ENCODE measurements at places on chromosomes 1 and 21. TPM values are rescaled to one million over a fixed set of nuclear protein-coding genes. Genes with fewer than 3 reads are reported as not detected.

Gene SPATA45
- total RNA-seq = not detected

Gene CD5L
- total RNA-seq = not detected

DNA sequence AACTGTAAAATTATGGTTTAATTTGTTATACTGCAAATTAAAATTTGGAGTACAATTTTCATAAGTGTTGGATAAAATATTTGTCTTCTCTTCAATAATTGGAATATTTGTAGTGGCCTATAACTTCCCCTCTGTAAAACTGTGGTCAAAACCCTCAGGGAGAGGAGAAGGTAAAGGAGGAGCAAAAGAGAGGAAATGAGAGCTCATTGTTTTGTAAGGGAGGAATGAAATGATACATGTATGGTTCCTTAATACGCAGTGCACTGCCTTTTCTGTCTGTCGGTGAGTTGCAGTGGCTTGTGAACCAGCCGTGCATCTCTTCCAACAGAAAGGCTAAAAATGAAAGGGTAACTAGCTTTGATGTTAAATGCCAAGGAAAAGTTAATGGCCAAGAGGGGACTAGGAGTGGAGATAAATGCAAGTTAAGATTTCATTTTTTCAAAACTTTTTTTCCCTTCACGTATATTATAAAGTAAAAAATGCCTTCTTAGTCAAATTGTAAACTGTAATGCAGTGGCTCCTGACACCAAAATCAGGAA, 26.4 kb downstream of the LRRC8D start:
- H3K4me1 ChIP-seq = peaks cover 5% of the 10 kb centered on the region
- H3K36me3 ChIP-seq = no peaks in the 10 kb centered on the region
- DNase-seq = no peak
- H3K27me3 ChIP-seq = no peaks in the 10 kb centered on the region
- H3K27ac ChIP-seq = no peak overlapping the region

Gene MCOLN3
- not detected for total RNA-seq

GRCh38 chr1:117770981-117771531, 158.4 kb downstream of the GDAP2 start:
- H3K27ac ChIP-seq = no peak overlapping the region
- H3K36me3 ChIP-seq = no peaks in the 10 kb centered on the region
- no peak overlapping the region for H3K4me3 ChIP-seq
- no peak for DNase-seq

Gene NHLH1
- not detected for total RNA-seq

- no peaks in the 10 kb centered on the region for H3K4me1 ChIP-seq
- H3K4me3 ChIP-seq = no peak overlapping the region
- no peaks in the 10 kb centered on the region for H3K27me3 ChIP-seq
- no peak for DNase-seq
- no peak overlapping the region for H3K27ac ChIP-seq
These were observed 97.8 kb downstream of the DUSP10 start for GRCh38 chr1:221644145-221644448.

- no peak overlapping the region for H3K4me3 ChIP-seq
- no peaks in the 10 kb centered on the region for H3K27me3 ChIP-seq
- no peak overlapping the region for H3K27ac ChIP-seq
These were observed 196.0 kb upstream of the NCAM2 start for GRCh38 chr21:20802201-20802600.

Gene RGSL1
- not detected for total RNA-seq

GRCh38 chr1:112713466-112714312, 1.4 kb downstream of the PPM1J start:
- no peak overlapping the region for H3K27ac ChIP-seq
- no peaks in the 10 kb centered on the region for H3K4me1 ChIP-seq

- no peaks in the 10 kb centered on the region for H3K4me1 ChIP-seq
- H3K27me3 ChIP-seq = peaks cover 24% of the 10 kb centered on the region
- no peak overlapping the region for H3K4me3 ChIP-seq
- H3K27ac ChIP-seq = no peak overlapping the region
- no peaks in the 10 kb centered on the region for H3K36me3 ChIP-seq
- no peak for DNase-seq
These were observed 23.5 kb upstream of the PEX10 start for GRCh38 chr1:2435746-2436355.

DNA sequence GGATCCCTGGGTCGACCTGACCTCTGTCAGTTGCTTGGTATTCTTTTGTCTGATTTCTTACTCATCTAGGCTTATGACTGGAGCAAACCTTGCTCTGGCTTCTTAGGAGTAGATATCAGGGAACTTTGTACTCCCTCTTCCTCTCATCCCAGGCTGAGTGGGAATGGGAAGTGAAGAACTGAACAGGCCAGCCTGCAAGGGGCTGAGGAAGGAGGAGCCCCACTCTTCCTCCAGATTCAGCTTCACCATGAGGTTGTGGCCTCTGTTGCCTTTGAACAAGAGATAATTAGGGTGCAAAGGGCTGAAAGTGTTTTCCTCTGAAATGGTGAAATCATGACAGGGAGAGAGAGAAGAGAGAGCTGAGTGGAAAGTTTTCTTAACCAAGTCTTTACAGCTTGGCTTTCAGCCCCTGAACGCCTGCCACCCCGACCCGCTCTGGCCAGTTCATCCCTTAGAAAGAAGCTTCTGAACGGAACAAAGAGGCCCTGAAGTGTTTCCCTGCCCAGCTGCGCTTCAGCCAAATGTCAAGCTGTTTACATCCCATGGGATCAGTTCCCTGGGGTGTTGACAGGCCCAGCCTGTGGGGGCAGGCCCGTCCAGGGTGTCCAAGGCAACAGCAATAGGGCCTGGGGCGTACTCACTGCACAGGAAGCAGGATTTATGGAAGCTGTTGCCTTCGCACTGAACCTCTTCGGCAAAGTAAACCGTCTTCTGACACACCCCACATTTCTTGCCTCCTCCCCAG, 11.2 kb downstream of the CSRP1 start:
- H3K4me1 ChIP-seq = peaks cover 41% of the 10 kb centered on the region
- H3K27me3 ChIP-seq = no peaks in the 10 kb centered on the region
- peaks cover 13% of the 10 kb centered on the region for H3K36me3 ChIP-seq

DNA sequence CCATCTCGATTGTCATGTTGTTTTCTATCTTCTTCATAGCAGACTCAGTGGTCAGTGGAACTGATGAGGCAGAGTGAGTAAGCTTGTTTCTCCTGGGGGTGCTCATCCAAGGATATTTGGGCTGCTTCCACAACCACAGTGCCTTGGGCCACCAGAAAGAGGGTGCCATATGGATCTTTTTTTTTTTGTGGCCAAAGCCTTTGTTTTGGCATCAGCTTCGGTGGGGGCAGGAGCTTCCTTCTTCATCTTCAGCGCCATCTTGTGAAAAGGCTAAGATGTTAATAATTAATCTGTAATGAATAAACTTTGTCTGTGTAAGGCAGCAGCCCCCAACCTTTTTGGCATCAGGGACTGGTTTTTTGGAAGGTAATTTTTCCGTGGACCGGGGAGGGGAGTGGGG, 6.6 kb upstream of the PLPP3 start:
- H3K27ac ChIP-seq = no peak overlapping the region
- no peaks in the 10 kb centered on the region for H3K27me3 ChIP-seq
- H3K4me1 ChIP-seq = peaks cover 3% of the 10 kb centered on the region
- H3K36me3 ChIP-seq = no peaks in the 10 kb centered on the region
- DNase-seq = no peak

DNA sequence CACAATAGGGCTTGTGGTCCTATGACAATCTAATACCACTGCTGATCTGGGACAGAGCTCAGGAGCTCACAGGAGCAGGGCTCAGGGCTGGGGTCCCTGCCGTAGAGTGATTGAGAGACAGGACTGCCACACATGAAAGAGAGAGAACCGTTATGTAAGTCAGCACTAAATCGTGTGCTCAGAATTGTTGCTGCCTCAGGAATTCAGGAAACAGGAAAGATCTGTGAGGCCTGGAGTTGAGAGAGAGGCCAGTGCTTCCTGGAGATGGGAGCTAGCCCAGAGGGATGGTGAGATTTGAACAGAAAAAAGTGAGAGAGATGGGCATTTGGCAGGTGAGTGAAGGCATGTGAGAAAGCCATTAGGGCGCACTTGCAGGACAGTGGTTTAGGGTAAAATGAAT, 17.5 kb upstream of the ACBD6 start:
- no peak overlapping the region for H3K27ac ChIP-seq
- H3K4me1 ChIP-seq = peaks cover 8% of the 10 kb centered on the region
- DNase-seq = no peak
- no peaks in the 10 kb centered on the region for H3K36me3 ChIP-seq
- H3K27me3 ChIP-seq = no peaks in the 10 kb centered on the region
- H3K4me3 ChIP-seq = no peak overlapping the region
